NCI-H446 (cell line): ENCODE measurements at places on chromosomes 6 and 20.
A peak's percentile ranks its signal among the peaks of the same experiment; 100 is the strongest.

GRCh38 chr6:83309344-83309743 is 116.2 kb downstream of the RWDD2A start:
- DNase-seq = no peak

GRCh38 chr6:33116417-33116816 is 40.6 kb downstream of the HLA-DPB1 start:
- DNase-seq = no peak

DNA sequence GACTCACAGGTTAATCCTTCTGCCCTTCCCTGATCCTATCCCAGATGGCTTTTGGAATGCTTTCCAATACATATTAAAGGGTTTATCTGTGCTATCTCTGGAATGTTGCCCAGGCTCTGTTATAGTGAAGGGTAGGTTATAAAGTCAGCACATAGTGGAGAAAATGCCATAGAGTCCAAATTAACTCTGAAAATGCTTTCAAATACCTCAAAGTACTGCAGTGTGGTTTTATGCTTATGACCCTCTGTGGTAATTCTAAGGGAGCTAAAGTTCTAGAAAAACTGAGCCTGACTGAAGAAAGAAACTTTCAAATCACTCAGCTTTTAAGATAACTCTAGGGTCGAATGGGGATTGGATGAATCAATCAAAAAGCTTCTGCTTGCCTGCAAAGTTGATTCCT is 159.8 kb downstream of the PLCB1 start:
- no peak for DNase-seq

DNA sequence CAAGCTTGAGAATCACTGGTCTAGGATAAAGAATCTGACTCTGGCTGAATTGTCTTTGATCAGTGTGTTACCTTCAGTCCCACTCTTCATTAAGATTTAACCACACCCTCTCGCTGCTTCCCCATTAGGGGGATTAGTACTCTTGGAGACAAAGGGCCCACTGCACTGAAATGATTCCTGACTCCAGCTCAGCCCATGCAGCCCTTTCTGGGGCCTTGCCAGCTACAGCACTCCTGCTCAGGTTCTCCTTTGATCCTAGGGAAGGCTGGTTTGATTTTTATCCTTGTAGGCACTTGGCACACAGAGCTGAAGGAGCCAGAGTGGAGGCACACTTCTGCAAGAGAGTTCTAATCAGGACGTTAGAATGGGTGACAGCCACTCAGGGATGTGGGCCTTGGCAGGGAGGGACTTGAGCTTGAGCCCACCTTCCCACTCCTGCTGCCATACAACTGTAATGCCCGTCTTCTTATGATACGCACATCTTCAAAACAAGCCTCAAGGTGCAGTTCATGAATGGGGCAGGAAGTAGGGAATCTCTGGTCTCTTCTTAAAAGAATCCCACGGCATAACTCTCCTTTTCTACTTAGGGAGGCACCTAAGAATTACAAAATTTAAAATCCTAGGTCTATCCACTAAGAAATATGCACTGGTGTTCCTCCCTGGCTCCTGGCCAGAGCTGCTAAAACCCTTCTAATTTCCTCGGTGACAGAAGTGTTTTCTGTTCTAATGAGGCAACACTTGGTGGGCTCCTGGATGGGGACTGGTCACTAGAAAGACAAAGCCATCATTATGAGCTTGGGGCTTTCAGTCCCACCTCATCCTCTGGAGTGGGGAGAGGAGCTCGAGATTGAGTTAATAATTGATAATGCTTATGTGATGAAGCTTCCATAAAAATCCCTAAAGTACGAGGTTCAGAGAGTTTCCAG is 1.5 kb upstream of the SLA2 start:
- no peak for DNase-seq

GRCh38 chr6:51648236-51648635 is 439.2 kb downstream of the PKHD1 start:
- DNase-seq = no peak

DNA sequence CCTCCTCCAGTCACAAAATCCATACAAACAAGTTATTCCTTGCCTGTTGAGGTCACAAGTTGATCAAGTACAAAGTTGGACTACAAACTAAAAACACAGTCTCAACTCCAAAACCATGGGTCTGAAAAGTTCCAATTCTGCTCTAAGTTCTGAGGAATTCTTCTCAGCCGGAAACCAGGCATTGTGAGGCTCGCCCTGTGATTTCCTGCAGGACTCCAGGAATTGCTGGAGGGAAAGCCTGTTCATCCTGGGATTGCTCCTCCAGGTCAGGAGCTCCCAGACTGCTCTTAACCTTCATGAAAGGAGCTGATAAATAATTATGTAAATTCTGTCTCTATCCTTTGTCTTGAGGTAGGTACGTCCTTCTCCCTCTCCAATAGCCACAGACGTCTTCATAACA is 8.5 kb downstream of the TRAM2 start:
- no peak for DNase-seq

DNA sequence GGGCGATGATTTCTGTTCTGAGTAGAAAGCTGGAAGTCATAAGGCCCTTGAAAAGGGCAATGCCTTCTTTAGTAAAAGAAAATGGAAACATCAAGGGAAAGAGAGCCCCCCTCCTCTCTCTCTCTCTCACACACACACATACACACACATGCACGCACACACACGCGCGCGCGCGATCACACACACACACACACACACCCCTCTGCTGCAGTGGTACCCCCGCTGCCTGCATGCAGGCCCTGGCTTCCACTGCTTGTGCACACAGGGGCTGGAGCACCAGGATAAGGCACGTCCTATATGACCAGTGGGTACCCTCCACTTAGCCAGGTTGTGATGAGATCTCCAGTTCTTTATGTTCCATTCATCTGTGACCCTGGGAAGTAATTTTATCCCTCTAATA is 300.9 kb downstream of the SLC35F1 start:
- DNase-seq = no peak

DNA sequence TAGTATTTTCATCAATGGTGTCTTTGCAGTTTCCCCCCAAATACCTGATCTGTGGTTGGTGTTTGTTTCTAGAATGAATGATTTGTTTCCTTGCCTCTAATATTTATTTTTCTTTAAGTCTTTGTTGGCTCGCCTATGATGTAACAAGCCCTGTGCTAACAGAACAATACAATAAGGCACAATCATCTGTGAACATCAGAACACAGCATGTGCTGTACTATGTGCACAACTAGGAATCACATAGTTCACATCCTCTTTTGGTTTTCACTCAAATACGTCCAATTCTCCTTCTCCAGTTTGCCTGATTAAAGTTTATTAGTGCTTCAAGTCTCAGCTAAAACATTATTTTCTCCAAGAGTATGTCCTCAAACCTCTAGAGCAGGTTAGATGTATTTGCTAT is 613.1 kb downstream of the EPHA7 start:
- DNase-seq = no peak

DNA sequence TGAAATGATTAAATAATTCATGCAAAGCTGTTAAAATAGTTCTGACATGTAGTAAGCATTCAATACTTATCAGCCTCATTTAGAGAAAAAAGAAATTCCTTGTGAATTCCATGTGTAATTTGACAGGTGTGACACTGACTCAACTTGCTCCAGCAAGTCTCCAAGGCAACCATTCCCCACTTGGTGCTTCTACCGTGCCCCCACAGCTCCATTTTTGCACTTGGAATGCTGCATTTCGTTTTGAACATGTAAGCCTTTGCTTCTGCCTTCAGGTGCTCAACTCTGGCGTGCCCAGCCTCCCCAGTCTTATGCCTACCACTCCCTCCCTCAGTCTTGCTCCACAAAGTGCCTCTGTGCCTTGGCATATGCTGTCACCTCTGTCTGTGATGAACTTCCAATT is 760.6 kb upstream of the CHD6 start:
- no peak for DNase-seq

- DNase-seq = no peak
These were observed 204.3 kb upstream of the PRSS16 start for GRCh38 chr6:27043244-27043643.

DNA sequence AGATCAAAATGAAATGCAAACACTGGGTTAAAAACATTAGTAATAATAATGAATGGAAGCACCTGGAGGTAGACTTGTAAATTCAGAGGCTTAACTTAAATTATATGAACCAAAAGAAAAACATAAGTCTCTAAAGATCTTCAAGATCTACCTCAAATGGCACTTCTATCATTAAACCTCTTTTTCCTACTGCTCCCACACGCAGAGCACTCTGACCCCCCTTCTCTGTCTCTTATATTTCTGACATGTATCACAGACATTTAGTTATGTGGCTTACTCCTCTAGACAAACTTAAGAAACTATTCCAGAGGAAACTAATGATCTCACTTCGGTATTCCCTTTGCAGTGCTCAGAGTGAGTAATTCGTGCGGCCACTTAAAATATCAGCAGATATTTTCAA is 1.1 kb downstream of the TBC1D32 start:
- no peak for DNase-seq

DNA sequence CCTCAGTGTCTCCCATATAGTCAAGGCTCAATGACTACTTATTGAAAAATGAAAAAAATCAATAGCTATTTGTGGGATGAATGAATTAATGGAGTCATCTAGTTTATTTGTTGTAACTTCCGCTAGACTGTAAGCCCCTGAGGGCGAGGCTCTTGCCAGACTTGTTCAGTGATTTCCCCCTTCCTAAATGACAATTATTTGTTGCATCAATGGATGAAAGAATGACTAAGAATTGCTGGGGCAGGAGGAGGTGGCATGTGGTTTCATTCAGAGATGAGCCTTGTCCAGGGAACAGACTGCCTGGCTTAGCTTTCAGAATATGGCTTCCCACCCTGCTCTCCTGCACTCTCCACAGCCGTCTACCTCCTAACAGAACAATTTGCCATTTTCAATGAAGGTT is 1.1 kb upstream of the PRELID3B start:
- DNase-seq = no peak

GRCh38 chr6:40778196-40778595 is 191.0 kb upstream of the LRFN2 start:
- DNase-seq = no peak

- no peak for DNase-seq
These were observed 63.2 kb downstream of the PDSS2 start for GRCh38 chr6:107396211-107396610.

GRCh38 chr6:26571592-26572296 is 25.0 kb upstream of the ABT1 start:
- peak; percentile 88 for DNase-seq
